ENCODE measurements at places on chromosomes 7 and 10. TPM values are rescaled to one million over a fixed set of nuclear protein-coding genes. Genes with fewer than 3 reads are reported as not detected.

- no peak for DNase-seq
Measured at GRCh38 chr10:31886885-31887284, 41.7 kb downstream of the ARHGAP12 start.

GRCh38 chr7:154748089-154748786 is 254.7 kb downstream of the PAXIP1 start:
- DNase-seq = no peak

DNA sequence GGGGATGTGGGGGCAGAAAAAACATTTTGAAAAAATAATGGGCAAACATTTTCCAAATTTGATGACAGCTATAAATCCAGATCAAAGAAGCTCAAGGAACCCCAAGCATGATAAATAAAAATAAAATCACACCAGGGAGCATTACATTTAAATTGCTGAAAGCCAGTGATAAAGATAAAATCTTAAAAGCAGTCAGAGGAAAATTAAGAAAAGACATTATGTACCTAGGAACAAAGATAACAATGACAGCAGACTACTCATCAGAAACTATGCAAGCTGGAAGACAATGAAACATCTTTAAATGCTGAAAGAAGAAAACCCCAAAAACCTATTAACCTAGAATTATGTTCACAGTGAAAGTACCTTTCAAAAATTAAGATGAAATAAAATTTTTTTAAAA is 23.3 kb downstream of the NEUROG3 start:
- no peak for DNase-seq

DNA sequence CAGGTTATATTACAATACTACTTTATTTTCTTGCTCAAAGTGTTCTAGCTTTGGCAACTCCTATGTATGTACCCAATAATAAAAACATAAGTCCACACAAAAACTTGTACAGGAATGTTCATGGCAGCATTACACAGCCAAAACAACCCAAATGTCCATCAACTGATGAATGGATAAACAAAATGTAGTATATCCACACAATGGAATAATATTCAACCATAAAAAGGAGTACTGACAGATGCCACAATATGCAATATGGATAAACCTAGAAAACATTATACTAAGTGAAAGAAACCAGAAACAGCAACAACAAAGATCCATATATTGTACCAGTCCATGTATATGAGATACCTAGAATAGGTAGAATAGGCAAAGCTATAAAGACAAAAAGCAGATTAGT is 21.0 kb downstream of the PPA1 start:
- no peak for DNase-seq

DNA sequence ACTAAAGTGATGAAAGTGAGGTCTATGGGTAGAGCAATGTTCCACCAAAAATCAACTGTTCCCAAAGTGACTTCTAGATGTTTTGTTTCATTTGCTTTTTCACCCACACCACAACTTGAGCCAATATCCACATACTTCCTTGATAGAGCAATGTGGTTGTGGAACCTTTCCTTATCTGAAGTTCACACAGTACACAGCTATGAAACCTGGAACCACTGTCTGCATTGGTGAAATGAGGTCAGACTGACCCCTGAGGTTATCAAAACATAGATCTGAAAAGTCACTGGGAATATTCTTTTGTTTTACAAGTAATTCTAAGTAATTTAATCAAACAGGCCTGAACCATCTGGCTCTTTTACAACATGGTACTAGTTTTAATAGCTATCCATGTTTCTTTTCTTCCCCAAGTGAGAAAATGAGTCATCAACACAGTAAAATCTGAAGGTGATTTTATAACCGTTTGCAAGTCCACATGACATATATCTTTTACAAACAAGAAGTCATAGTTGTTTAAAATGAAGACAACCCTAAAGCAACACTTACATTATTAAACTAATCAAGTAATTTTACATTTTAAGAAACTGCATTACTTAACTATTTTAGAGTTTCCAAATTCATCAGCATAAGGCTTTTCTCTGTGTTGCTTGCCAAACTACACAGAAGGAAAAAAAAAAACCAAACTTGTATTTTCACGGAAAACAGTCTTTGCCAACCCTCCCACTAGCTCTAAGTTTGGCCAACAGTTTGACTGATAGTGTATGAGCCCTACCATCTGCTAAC is 80.3 kb downstream of the LRRC17 start:
- no peak for DNase-seq

DNA sequence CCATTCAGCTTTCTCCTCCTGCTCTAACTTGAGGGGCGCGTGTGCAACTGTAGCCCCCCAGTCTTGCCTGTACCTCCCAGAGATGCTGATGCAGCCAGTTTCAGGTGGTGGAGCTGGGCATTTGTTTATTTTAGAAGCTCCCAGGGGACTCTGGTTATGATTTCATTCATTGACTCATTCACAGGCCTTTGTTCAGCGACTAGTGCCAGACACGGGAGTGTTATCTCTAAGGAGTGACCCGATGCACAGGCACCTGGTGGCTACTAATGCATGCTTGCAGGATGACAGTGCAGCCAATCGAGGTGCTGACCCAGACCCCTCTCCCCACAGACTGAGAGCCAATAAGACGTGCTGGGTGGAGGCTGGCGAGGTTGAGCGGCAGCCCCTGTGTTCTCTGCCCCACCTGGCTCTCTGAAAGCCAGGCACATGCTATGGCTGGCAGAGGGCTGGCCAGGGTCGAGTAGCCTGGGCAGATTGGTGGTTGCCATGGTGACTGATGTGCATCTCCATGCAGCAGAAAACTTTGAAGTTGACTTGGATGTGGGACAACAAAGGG is 19.7 kb upstream of the SLC18A2 start:
- no peak for DNase-seq

- no peak for DNase-seq
Measured at GRCh38 chr7:25392588-25393338, 164.5 kb upstream of the NPVF start.

DNA sequence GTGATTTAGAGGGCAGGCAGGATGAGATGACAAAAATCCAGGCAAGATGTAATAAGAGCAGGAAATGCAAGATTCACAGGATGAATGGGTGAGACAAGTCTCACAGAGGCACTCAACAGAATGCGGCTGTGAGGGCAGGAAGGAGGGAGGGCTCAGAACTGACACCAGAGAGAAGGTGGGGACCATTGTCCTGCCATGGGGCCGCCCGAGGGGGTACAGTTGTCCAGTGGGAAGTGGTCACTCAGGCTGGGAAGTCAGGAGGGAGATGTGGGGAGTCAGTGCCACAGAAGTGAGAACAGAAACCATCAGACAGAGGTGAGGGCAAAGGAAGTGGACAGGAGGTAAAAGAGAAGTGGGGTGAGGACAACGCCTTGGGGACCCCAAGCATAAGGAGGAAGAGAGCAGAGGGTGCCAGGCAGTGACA is 8.9 kb downstream of the HIP1 start:
- no peak for DNase-seq

DNA sequence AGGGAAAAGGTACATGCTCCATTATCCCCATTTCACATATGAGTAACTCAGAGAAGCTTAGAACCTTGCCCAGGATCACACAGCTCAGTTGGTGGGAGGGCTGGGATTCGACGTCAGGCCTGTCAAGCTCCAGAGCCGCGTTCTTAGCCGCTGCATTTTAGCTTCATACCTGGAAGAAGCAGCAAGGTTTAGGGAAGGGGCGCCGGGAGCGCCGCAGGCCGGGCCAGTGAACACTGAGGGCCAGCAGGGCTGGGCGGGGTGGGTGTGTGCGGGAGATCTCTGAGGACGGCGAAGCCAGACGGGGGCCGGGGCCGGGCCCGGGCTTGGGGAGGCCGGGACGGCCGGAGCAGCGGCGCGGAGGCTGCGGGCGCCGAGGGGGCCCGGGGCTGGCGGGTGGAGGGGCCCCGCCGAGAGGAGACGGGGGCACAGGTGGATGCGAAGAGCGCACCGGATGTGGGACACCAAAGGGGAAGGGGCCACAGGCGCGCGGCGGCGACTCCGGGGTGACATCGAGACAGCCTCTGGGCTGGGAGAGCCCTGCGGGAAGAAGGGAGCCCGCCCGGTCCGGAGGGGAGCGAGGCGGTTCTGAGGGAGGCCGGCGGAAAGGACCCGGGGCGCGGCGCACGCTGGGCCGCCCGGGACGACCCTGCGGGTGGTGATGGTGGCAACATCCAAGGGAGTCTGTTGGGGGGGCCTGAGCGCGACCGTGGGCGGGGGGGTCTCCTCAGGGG is 498 bp downstream of the NDST2 start:
- no peak for DNase-seq

- DNase-seq = no peak
Measured at GRCh38 chr10:114357515-114357996, 46.7 kb downstream of the AFAP1L2 start.

GRCh38 chr7:72430531-72430930 is 18.4 kb upstream of the CALN1 start:
- no peak for DNase-seq

- DNase-seq = no peak
Measured at GRCh38 chr10:63547628-63548360, 26.6 kb downstream of the REEP3 start.

- DNase-seq = no peak
Measured at GRCh38 chr10:14185316-14186045, 145.2 kb downstream of the FRMD4A start.

DNA sequence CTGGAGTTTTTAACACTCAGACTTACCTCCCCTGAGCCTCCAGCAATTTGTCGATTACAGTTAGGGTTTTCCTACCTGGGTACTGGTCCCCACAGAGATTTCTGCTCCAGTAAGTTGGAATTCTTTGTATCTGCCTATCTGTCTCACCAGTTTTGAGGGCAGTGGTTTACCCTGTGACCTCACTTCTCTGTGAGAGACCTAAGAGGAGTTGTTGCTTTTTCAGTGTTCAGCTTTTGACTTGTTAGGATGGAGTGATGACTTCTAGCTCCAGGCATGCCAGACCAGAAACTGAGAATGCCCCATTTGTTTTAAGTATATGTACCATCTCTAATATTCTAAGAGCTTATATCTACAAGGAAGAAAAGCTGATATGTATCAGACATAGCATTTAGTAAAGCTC is 42.9 kb downstream of the CSGALNACT2 start:
- no peak for DNase-seq

DNA sequence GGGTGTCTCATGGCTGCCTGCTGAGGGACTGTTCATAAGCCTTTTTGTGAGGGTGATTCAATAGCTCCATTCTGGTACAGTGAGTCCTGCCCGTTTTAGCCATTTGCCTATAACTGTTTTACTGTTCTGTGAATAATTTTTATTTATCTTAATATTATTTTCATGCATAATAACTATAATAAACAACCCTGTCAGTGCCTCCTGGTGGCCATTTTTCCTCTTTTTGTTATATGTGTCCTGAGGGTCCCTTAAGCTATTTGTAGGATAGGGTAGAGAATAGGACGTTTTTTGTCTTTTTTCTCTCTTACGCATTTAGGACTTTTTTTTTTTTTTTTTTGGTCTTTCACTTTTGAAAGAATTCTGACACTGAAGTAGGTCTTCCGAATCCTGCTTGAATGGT is 2.9 kb downstream of the C1QL3 start:
- DNase-seq = no peak

DNA sequence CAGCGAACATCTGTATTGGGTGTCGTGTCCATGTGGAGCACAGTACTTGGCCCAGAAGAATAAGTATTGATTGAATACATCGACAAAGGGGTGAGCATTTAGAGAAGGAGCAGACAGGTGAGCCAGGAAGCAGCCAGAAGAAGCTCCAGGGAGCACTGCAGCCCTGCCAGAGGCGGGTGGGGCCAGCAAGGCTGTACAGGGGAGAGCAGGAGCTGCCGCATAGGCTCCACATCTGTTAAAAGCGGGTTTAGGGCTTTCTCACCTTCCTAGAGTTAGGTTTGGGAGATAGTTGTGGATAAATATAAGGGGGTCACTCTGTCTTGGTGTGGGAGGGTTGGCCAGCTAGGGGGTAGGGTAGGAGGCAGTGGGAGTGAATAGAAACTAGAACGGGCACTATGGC is 1.3 kb upstream of the CPA1 start:
- no peak for DNase-seq

DNA sequence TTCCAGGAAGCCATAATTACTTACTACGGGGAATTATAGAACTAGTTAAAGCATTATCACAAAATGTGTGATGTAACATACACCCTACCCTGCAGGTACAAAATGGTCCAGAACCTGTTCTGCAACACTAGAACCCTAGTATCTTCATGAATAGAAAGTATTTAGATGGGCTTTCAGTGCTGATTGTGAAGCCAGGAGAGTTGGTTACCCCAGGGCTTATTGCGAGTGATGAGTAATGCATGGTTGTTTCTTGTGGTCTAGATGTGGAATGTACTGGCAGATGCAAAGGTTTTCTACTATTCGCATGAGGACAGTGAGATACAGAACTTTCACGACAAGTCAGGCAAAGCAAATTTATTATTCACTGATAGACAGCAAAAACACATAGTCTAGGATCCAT is 33.6 kb upstream of the AGR3 start:
- DNase-seq = no peak

DNA sequence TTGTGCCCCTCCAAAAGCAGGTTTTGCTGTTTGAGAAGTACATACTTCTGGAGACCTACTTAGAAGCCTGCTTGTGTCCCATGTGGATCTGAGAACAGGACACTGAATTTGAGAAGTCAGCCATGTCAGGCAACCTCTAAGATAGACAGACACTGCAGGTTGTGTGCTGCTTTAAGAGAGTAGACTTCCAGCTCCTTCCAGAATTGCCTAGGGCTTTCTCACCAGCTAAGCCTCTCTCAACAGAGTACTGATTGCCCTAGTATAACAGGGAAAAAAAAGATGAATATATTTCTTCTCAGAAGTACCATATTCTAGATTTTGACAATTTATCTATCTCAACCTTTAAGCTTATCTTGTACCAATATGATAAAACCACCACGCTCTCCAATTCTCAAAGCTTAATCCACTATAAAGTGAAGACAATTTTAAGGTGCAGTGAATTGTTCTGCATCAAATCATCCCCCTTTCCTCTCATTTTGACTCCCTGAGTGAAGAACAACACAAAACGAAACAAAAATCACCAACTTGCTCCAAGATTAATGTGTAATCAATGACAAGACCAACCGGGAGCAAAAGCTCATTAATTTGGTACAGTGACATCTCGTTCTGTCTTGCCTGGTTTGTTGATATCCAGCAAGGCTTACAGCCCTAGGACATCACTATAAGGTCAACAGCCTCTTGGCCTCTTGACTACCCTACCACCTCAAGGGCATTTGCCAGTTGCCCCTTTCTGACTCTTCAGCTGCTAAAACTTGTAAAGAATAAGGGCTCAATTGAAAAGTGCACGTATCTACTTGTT is 214.6 kb downstream of the SORCS1 start:
- no peak for DNase-seq

DNA sequence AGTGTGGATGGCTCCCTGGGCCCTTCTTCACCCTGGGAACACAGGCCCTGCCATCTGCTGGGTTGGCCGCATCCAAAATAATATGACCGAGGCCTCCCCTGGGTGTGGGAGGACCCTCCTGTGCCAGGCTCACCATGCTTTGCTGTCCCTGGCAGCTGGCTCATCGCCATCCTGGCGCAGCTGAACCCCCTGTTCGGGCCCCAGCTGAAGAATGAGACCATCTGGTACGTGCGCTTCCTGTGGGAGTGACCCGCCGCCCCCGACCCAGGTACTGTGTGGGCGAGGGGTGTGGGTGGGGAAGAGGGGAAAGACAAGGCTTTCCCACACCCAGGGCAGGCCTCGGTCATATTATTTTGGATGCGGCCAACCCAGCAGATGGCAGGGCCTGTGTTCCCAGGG is 4.8 kb downstream of the ATP6V0E2 start:
- no peak for DNase-seq

Gene GPR37
- total RNA-seq = 11.0 TPM

Gene TMEM196
- 1.0 TPM for total RNA-seq

Gene PRF1
- 8.7 TPM for total RNA-seq

Gene ECHS1
- total RNA-seq = 28.2 TPM

Gene SRI
- 22.4 TPM for total RNA-seq

Gene AVPI1
- 0.51 TPM for total RNA-seq

Gene C10orf53
- not detected for total RNA-seq

Gene OR2A7
- total RNA-seq = 3.2 TPM

Gene MMP21
- total RNA-seq = 0.48 TPM

All from uterus (tissue), 4 donors.